ENCODE measurements at places on chromosomes 5 and 9.

DNA sequence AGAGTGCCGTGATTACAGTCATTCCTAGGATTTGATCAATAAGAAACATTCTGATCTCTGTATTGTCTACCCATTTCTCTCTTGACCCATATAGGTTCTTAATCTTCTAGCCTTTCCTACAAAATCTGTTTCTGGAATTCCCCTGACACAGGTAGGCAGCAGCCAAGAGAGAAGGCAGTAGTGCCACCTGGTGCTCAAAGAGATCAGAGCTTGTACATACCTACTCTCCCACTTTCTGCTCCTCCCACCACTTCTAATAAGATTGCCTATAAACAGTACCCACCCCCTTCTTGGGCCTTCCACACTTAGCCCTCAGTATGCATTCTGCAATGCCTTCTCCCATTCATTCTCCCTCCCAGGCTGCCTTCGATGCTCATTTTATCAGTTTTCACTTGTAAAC is 117.4 kb upstream of the RORB start:
- DNase-seq = no peak

DNA sequence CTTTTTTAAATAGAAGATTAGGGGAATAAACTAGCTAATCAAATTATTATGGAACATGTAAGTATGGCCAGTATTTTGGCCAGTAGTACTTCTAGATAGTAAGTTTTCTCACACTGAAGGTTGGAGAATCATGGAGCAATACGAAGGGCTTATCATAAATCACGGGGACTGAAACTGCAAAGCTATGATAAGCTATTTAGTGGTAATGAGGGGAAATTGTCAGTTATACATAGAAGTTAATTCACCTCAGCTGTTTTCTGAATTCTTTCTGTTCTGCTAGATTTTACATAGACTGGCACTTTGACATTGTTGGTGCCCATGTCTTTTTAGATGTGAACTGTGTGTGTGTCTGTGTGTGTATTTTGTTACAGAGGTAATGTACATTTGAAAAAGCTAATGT is 34.5 kb upstream of the FAM151B start:
- DNase-seq = no peak

DNA sequence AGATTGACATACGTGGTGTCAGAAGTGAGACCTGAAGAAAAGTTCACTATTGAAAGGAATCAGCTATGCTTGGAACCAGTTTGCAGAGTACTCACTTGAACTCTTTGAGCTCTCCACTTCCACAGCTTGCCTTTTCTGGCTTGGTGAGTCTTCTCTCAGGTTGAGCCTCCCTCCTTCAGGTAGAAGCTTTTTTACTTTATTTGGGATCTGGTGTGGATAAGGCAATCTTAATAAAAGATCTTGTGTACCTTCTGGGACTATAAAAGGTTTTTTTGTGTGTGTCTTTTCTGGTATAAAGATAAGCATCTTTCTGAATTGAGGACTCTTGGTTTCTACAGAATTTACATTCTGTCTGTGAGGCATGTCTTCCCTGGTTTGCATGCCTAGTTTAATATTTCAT is 5.4 kb upstream of the CPLANE1 start:
- no peak for DNase-seq

- no peak for DNase-seq
Observed at GRCh38 chr9:135765416-135765815, 63.4 kb downstream of the KCNT1 start.

GRCh38 chr5:27240791-27241190 is 202.4 kb upstream of the CDH9 start:
- no peak for DNase-seq

- DNase-seq = no peak
Observed at GRCh38 chr5:101431201-101431600, 528.1 kb upstream of the ST8SIA4 start.

GRCh38 chr5:122421374-122422079 is 109.5 kb downstream of the SNCAIP start:
- no peak for DNase-seq

- DNase-seq = no peak
Observed at GRCh38 chr9:91066856-91067255, 265.2 kb downstream of the SYK start.

DNA sequence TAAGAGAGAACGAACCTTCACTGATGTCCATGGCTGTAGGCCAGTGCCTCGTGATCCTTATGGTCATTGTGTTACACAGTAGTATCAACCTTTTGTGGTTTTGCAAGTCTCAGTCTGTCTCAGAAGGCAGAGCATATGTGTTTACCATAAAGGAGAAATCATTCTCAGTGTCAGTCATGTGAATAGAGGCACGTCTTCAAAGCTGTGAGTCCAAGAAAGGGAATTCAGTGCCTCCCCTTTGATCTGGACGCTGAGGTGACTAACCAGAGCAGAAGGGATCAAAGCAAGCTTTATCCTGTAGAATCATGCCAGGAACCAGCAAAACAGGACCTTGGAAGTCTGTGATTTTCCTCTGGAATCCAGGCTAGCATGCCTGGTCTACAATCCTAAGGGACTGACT is 433.9 kb downstream of the DNAH5 start:
- no peak for DNase-seq

GRCh38 chr5:179268399-179268952 is 76.8 kb downstream of the ADAMTS2 start:
- no peak for DNase-seq

DNA sequence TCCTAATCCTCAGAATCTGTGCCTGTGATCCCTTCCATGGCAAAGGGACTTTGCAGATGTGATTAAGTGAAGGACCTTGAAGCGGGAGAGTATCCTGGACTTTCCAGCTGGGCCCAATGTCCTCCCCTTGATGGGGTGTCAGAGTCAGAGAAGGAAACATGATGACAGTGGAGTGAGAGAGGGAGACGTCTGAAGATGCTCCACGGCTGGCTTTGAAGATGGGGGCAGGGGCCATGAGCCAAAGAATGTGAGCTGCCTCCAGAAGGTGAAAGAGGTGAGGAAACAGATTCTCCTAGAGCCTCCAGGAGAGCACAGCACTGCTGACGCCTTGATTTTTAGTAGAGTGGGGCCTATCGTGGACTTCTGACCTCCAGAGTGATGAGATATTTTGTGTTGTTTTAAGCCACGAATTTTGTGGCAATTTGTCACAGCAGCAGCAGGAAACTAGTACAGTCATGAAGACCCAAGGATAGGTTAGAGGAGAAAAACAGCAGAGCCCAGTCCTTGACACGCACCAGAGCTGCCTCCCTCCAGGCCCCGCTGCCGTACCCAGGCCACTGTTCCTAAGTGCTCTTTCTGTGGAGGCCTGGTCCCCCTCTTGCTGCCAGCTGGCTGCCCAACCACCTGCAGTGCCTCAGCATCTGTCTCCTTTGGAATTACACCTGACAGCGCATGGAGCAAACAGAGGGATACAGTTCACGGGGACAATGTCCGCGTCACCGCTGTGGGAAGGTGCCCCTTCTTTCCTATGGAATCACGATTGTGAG is 78.1 kb downstream of the MACROH2A1 start:
- no peak for DNase-seq

DNA sequence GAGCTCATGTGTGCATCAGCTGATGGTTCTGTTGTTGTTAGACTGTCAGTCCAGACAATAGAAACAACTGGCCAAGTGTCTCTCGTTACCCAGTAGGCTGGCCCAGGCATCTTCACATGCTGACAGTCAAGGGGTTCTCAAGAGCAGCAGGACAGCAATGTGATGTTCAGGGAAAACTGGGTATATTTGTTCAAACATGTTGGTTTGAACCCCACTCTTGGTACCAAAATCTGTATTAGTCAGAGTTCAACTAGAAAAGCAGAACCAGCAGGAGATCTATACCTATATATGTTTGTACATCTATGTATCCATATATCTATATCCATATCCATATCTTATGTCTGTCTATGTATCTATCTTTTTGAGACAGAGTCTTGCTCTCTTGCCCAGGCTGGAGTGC is 108.1 kb downstream of the LRRC70 start:
- DNase-seq = no peak

DNA sequence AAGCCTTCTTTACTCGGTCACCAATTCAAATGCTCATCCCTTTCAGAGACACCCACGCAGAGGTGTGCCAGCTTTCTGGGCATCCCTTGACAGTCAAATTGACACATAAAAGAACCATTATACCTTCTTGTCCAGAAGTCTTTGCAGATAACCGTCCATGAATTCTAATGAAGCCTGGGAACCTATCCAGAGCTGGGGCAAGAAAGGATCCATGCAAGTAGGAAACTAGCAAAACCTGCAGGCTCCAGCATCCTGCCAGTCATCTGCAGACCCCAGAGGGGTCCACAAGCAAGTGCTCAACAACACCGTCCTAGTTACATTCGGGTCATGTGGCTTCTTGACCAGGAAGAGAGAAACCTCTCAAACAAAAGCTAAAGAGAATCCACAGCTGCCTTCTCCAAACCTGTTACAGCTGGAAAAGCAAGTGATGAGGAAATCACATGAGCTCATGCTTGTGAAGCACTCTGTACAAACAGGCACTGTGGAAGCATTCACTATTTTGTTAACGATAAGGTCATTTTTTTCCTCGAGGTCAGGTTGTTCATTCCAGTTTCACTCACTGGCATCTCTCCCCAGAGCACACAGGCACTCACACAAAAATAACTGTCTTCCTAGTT is 80.2 kb upstream of the DMRT1 start:
- no peak for DNase-seq

GRCh38 chr5:14942212-14942611 is 70.6 kb upstream of the ANKH start:
- DNase-seq = no peak

- no peak for DNase-seq
Observed at GRCh38 chr5:135335031-135335828, 63.8 kb downstream of the MACROH2A1 start.

GRCh38 chr5:139108063-139108824 is 89.9 kb downstream of the SIL1 start:
- no peak for DNase-seq

- DNase-seq = no peak
Observed at GRCh38 chr5:43320846-43321245, 7.6 kb upstream of the HMGCS1 start.

DNA sequence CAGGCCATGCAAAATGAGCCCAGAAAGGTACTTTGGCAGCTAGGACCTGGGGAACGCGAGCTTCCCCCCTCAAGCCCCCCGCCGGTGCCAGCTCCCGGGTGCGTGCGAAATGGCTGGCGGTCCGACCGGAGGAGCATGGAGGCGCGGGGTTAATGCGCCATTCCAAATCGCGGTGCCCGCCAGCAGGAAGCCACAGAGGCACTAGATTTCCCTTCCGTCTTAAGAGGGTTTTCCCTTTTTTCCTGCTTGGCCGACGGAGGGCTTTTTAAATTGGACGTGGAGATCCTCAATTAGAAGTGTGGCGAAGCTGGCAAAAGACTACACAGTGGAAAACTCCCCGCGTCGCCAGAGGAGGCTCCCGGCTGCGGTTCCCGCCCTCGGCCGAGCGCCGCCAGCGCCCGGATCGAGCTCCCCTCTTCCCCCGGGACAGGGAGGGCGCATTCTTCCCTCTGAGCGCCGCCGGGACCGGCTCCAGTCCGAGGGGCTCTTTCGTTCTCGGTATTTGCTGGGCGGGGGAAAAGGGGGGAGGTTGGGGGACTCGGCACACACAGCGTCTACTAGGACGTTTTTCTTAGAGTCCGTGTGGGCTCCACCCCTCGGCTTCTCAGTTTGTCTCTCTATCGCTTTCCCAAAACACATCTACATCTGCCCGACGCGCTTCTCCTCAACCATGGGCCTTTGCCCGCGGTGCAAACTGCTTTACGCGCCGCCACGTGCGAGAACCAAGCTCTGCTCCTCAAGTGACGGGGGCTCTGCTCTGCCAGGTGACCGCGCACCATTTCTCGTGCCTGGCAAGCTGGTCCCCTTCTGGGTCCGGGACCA is 3.0 kb downstream of the GDNF start:
- peak; percentile 64 for DNase-seq

- DNase-seq = peak; percentile 31
Observed at GRCh38 chr9:109232449-109233237, 65.6 kb upstream of the FRRS1L start.

DNA sequence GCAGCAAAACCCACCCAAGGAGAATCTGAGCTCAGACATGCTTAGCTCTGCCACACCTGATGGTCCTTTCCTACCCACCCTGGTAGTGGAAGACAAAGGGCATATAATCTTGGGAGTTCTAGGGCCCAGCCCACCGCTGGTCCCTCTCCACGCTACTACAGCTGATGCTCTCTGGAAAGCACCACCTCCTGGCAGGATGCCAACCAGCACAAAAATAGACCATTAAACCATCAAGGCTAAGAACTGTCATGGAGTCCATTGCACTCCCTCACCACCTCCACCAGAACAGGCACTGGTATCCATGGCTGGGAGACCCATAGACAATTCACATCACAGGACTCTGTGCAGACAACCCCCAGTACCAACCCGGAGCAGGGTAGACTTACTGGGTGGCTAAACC is 111.0 kb upstream of the IL7R start:
- DNase-seq = no peak

DNA sequence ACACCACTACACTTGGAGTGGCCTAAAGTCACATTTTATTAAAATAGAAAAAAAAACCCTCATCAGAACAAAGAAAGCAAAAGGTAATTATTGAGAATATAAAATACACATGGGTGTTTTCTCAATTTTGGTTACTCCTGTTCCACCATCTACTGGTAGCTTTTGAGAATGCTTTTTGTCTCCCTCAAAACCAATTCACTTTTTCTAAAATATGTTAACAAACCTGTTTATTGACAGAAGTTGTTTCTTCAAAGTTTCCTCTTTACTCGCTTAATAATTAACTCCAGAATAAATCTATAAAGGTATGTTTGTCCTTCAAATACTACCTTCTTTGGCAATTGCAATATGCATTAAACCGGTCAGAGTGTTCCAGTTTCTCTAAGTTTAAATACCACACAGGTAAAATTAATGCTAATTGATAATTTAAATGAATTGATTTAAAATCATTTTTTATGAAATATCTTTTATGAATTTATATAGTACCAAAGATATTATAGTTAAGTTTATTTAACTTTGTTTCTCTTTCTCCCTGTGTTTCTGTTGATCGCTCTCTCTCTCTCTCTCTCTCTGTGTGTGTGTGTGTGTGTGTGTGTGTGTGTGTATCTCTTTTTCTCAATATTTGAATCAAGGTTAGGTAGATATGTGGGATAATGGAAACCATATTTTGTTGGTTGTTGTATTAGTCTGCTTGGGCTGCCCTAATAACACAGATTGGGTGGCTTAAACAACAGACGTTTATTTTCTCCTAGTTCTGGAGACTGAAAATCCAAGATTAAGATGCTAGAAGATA is 487.4 kb downstream of the PRDM9 start:
- no peak for DNase-seq

GRCh38 chr5:71482132-71482531 is 26.7 kb downstream of the BDP1 start:
- DNase-seq = no peak

- no peak for DNase-seq
Observed at GRCh38 chr5:7894439-7894838, 25.5 kb downstream of the MTRR start.

GRCh38 chr5:156513123-156513815 is 186.3 kb downstream of the SGCD start:
- DNase-seq = no peak

DNA sequence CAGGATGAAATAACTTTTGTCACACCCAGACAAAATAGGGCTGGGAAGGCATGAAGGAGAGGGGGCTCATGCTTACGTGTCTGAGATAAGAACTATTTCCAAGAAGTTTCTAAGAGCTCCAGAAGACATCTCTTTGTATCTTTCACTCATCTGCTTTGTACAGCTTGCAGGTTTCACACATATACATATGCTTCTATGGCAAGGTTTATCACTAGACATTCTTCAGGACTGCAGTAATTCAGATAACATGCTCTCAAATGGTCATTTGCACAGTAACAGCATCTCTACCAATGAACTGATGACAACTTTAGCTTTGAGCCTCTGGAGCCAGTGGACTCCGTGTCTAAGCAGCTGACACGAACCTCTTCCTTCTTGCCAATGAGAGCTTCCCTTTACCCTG is 3.2 kb downstream of the OR1J1 start:
- DNase-seq = no peak

- DNase-seq = no peak
Observed at GRCh38 chr9:14348373-14349145, 34.6 kb upstream of the NFIB start.

Data from AG08395 (cell line).